Cardiac fibroblast (primary cell): ENCODE measurements at places on chromosomes 16 and 17.

- DNase-seq: no peak
These were observed 11.7 kb downstream of the ABCC1 start for GRCh38 chr16:15961060-15961511.

DNA sequence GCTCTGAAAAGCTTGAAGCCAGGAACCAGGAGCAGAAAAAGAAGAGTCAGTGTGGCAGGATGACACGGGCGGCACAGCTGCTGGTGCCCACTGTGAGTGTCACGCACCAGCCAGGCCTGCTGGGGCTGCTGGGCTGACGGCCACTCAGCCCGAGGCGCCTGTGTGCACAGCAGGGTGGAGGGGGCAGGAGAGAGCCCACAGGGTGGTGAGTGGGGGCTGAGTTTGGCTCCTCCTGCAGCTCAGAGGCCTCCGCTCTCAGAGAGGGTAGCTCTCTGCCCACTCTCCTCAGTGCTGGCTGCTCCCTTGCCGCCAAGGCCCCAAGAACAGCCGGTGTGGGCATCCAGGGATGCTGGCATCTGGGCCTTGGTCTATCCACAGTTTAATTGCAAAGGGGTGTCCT lies 59.6 kb downstream of the GSG1L start:
- DNase-seq: no peak

DNA sequence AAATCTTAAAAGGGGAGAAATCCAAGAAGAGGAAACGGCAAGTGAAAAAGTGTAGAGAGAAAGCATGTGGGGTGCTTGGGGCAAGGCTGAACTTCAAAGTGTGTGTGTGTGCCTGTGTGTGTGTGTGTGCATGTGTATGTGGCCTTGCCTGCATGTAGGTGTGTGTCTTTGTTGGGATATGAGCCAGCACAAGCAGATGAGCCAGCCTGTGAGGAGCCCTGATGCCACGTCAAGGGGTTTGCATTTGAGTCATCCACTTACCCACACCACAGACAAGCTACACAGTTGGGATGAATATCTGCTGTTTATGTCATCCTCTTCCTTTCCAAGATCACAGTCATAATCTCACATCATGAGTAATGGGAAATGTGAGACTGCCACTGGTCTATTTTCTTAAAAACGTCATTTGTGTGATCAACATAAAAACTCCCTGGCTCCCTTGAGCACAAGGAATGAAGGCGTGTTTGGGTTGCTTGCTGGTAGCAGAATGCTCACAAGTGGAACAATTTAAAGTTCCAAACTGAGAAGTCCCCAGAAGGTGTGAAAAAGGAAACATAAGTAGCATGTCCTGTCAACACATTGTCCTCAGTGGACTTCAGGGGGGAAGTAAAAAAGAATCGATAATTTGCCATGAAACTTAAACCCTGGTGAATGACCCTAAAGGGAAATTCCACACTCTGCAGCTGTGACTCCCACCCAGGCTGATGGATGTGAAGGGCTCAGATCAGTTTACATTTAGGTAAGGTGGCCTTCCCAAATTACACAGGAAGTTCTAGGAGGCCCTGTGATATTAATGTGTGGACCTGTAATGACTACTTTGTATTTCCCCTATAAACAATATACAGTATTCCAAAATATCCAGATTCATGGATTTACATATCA lies 14.7 kb downstream of the KCTD19 start:
- peak; percentile 100 for DNase-seq

DNA sequence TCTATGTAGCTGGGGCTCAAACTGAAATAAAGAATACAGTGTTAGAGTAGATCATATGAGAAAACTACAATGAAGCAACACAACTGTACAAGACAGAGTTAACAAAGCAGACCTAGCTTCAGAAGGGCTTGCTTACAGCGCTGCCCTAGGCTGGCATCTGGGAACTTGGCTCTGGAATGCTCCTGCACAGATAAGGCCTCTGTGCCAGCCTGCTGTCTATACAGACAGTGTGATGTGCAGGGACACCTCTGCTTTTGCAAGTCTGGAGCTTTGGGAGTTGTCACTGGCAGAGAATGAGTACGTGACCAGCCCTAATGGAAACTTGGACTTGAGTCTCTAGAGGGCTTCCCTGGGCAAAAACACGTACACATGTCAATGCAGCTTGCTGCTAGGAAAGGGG lies 32.1 kb upstream of the SLC38A8 start:
- no peak for DNase-seq

DNA sequence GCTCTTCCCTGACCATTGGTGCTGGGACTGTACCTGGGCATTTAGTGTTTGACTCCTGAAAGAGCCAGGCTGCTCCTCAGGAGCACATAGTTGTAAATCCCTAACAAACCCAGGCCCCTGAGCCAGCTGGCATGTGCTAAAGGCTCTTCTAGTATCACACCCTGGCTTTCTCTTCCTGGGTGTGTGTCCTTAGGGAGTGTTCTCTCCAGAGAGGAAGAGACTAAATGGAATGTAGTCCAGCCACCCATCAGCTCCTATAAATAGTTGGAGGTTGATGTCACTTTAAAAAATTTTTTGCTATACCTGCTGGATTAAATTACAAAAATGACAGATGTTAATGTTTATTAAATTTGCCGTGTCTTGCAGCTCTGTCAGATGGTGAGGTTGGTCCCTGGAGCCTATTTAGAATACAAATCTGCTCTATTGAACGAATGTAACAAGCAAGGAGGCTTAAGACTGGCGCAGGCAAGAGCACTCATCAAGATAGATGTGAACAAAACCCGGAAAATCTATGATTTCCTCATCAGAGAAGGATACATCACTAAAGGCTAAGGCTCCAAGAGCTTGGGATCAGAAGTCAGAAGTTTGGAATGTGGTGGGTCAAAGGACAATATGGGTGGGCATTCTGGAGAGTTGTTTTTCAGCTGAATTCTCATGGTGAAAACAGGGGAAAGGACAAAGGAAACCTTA lies 13.1 kb upstream of the DUSP14 start:
- DNase-seq: peak; percentile 87

DNA sequence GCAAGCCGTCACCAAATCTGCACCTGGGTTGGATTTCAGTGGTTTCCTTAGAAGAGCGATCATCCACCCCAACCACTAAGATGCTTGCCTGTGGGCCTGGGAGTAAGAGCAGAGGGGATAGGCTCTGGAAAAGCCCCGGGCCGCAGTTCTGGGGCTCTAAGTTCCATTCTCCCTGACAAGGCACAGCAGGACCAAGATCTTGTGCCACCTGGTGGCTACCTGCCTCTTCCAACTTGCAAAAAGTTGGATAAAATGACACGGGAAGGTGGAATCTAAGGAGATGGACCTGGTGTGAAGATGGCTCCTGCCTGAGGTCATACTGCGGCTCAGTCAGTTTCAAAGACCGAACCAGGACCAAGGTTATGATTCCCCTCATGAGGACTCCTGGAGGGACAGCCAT lies 42.3 kb downstream of the ABCC12 start:
- DNase-seq: no peak

DNA sequence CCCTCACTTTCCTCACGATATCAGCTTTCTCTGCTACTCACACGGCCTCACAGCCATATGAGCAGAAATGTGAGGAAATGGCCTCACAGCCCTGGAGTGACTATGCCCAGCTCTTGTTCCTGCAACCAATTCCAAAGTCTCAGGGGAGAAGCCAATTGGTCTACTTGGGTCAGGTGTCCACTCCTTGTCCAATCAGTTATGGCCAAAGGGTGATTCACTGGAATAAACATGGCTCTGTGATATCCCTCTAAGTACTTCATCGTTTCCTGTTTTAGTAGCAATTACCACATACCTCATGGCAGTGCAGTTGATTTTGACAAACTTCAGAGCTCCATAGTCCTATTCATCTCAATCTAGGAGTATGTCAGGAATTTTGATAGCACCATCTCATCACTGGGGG lies 195.4 kb downstream of the KATNIP start:
- DNase-seq: peak; percentile 46

DNA sequence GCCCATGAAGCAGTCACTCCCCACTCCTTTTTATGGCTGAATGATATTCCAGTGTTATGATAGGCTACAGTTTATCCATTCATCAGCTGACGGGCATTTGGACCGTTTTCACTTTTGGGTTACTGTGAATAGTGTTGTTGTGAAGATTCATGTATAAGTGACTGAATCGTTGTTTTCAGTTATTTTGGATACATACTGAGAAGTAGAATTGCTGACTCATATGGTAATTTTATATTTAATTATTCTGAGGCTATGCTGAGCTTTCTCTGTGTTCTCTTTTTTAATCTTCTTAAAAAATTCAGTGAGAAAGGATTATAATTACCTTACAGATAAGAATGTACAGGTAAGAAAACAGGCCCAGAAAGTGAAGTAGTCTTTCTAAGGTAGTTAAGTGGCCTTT lies 117.9 kb upstream of the MPHOSPH6 start:
- DNase-seq: no peak

- DNase-seq: no peak
These were observed 53.9 kb downstream of the GNAO1 start for GRCh38 chr16:56245197-56245596.

DNA sequence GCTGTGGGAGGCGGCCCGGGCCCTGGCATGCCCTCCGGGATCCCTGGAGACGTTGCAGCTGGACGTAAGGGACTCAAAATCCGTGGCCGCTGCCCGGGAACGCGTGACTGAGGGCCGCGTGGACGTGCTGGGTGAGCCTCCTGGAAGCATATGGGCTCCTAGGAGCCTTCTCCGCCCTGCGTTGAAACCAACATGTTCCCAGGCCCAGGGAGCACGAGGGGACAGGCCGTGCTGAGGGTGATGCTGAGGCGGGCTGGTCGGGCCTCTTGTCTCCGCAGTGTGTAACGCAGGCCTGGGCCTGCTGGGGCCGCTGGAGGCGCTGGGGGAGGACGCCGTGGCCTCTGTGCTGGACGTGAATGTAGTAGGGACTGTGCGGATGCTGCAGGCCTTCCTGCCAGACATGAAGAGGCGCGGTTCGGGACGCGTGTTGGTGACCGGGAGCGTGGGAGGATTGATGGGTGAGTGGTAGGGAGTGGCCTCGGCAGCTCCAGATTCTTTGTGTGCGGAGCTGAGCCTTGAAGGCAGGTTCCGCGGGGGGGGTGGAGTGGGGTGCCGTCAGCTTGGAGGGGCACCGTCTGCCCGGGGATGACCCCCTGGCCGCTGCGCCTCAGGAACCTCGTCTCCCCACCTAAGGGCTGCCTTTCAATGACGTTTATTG lies 567 bp downstream of the HSD17B1 start:
- DNase-seq: peak; percentile 65

DNA sequence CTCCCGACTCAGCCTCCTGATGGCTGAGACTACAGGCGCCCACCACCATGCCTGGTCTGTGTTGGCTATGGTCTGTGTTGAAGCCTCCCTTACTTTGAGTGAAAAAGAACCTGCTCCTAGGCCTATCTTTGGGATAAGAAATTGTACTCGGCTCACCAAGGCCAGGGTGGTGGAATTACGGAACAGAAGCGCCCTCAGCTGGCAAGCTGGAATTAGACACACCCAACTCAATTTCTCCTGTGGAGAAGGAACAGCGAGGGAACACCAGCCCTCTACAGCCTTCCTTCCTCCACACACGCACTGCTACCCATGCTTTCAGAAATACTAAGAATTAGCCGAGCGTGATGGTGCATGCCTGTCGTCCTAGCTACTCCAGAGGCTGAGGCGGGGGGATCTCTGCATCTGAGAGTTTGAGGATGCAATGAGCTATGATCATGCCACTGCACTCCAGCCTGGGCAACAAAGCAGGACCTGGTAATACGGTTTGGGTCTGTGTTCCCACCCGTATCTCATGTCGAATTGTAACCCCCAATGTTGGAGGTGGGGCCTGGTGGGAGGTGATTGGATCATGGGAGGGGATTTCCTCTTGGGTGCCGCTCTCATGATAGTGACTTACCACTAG lies 40.1 kb upstream of the RBBP6 start:
- DNase-seq: peak; percentile 29

GRCh38 chr16:31118223-31119155 lies 1.0 kb downstream of the KAT8 start:
- peak; percentile 65 for DNase-seq
